ENCODE measurements at places on chromosomes 6 and 20.

GRCh38 chr20:35271073-35271882 is 6.6 kb downstream of the MMP24OS start:
- DNase-seq: no peak

DNA sequence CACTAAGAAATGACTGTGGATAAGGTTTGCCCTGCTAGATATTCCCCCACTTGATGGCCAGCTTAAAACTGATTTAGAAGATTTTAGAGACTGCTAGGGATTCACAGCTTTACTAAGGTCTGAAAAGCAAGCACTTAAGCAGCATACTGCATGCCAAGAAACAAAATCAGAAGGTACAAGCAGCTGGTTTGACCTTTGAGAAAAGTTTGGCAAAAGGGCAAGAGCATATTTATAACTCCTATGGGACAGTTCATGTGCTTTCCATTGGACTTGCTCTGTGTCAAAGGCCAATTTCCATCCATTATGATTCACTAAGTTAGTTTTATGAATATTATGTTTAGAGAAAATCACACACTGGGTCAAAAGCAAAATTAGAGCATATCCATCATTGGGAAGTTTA is 402.8 kb downstream of the PKHD1 start:
- no peak for DNase-seq

- no peak for DNase-seq
Observed at GRCh38 chr6:98586163-98586562, 248.2 kb upstream of the POU3F2 start.

- no peak for DNase-seq
Observed at GRCh38 chr6:138455746-138456400, 43.4 kb downstream of the NHSL1 start.

DNA sequence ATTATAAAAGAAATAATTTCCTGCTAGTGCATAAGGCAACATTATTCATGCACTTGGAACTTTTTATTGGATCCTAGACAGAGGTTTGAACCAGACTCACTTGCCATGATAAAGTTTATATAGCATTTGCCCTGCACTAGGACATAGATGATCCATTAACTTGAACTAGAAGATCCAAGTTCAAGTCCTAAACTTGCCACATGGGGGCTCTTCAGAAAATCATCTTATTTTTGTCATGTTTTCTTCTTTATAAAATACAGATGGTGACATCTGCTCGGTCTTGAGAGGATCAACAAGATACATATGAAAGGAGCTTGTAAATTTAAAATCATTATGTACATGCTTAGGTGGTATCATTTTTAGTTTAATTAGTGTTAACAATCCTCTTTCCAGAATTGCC is 94.5 kb downstream of the SIM1 start:
- no peak for DNase-seq

All from stimulated activated CD4-positive, alpha-beta T cell treated with anti-CD3 and anti-CD28 coated beads, TNF-alpha, amount 100 ng/mL, for 1 hour (primary cell).